OCI-LY7 (cell line): ENCODE measurements at places on chromosomes 7 and 10. TPM values are rescaled to one million over a fixed set of nuclear protein-coding genes. Genes with fewer than 3 reads are reported as not detected.

DNA sequence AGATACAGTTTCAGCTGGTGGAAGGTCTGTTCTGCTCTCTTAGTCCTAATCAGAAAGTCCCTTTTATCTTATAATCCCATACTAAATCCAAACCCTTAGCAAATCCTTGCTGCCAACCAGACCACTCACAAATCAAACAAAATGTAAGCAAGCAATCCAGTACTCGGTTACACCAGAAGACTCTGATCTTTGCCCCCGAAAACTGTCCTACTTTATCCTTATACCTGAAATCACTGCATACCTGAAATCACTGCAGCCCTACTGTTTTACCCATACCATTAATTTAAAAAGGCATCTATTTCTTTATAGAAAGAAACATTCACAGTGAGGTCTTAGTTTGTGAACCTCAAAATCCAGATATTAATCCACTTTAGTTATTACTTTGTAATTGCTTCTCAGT is 64.7 kb downstream of the GSDME start:
- DNase-seq = no peak

GRCh38 chr7:93851536-93851935 is 39.0 kb downstream of the TFPI2 start:
- DNase-seq = no peak

- peak; percentile 60 for DNase-seq
Observed at GRCh38 chr7:131546583-131547141, 9.8 kb downstream of the PODXL start.

- DNase-seq = no peak
Observed at GRCh38 chr10:89095701-89096391, 105.2 kb downstream of the FAS start.

- peak; percentile 48 for DNase-seq
Observed at GRCh38 chr10:60208676-60209269, 180.9 kb downstream of the ANK3 start.

GRCh38 chr10:34821587-34822585 is 6.8 kb upstream of the PARD3 start:
- no peak for DNase-seq

GRCh38 chr10:104259456-104259855 is 4.8 kb downstream of the GSTO1 start:
- no peak for DNase-seq

GRCh38 chr7:25624833-25625232 is 396.5 kb upstream of the NPVF start:
- no peak for DNase-seq

DNA sequence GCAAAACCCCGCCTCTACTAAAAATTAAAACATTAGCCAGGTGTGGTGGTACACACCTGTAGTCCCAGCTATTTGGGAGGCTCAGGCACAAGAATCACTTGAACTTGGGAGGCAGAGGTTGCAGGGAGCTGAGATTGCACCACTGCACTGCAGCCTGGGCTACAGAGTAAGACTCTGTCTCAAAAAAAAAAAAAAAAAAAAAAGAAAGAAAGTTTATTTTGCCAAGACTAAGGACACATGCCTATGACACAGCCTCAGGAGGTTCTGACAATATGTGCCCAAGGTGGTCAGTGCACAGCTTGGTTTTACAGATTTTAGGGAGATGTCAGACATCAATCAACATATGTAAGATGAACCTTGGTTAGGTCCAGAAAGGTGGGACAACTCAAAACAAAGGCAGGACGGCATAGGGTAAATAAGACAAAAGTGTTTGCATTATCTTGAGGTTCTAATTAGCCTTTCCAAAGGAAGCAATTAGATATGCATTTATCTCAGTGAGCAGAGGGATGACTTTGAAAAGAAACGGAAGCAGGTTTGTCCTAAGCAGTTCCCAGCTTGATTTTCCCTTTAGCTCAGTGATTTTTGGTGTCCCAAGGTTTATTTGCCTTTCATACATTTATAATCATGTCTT is 20.7 kb upstream of the OTUD1 start:
- no peak for DNase-seq

The GCK gene
- total RNA-seq = not detected in 2 replicates

The STYXL1 gene
- 37.4 and 40.9 TPM in 2 replicates for total RNA-seq

The MINDY4 gene
- total RNA-seq = 0.86 and 1.4 TPM in 2 replicates

The ZNF32 gene
- not detected in 2 replicates for total RNA-seq

The H2BK1 gene
- total RNA-seq = not detected in 2 replicates

The POLD2 gene
- total RNA-seq = 261 and 271 TPM in 2 replicates

The CALY gene
- total RNA-seq = not detected in 2 replicates

The ENTPD1 gene
- 3.7 and 6.7 TPM in 2 replicates for total RNA-seq
